CD4-positive, alpha-beta T cell treated with Interleukin-12 subunit alpha and Interleukin-12 subunit beta, for 1 hour (primary cell): ENCODE measurements at places on chromosomes 5 and 9.
A peak's percentile ranks its signal among the peaks of the same experiment; 100 is the strongest.

GRCh38 chr5:81207009-81207408 is 26.1 kb upstream of the CKMT2 start:
- DNase-seq = no peak

GRCh38 chr9:76810377-76810957 is 46.2 kb downstream of the PCA3 start:
- DNase-seq = no peak

GRCh38 chr9:85425153-85425611 is 316.6 kb downstream of the AGTPBP1 start:
- DNase-seq = peak; percentile 6

GRCh38 chr5:147734894-147735293 is 47.6 kb downstream of the JAKMIP2 start:
- DNase-seq = no peak

GRCh38 chr5:173796721-173797495 is 91.2 kb upstream of the CPEB4 start:
- no peak for DNase-seq

DNA sequence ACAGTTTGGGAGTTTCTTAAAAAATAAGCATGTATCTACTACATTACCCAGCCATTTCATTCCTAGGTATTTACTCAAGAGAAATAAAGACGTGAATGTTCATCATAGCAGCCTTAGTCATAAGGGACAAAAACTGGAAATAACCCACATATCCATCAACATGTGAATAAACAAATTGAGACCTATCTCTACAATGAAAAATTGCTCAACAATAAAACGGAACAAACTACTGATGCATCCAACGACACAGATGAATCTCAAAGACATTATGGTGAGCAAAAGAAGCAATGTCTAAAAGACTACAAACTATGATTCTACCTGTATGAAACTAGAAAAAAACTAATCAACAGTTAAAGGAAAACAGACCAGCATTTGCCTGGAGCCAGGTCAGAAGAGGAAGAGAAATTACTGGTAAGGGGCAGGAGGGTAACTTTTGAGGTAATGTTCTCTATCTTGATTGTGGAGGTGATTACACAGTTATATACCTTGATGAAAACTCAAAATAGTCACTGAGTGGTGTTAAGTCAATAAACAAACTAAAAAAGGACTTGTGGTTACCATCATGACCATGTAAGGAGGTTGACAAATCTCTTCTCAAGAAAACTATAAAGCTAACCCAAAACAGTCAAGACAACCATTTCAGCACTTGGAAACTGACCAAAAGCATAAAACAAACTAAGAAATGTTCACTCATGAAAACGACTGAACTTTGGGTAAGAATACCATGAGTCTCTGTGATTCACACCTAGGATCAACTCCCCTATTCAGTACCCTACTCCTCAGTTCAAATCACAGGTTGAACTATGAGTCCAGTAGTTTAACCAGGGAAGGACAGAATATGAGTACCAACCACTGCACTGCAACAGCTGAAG is 10.4 kb downstream of the UIMC1 start:
- DNase-seq = no peak

GRCh38 chr5:170225326-170226128 is 7.3 kb upstream of the C5orf58 start:
- peak; percentile 77 for DNase-seq

GRCh38 chr5:115325296-115325959 is 29.0 kb upstream of the CCDC112 start:
- no peak for DNase-seq

GRCh38 chr5:42791151-42791550 is 20.5 kb downstream of the SELENOP start:
- no peak for DNase-seq

DNA sequence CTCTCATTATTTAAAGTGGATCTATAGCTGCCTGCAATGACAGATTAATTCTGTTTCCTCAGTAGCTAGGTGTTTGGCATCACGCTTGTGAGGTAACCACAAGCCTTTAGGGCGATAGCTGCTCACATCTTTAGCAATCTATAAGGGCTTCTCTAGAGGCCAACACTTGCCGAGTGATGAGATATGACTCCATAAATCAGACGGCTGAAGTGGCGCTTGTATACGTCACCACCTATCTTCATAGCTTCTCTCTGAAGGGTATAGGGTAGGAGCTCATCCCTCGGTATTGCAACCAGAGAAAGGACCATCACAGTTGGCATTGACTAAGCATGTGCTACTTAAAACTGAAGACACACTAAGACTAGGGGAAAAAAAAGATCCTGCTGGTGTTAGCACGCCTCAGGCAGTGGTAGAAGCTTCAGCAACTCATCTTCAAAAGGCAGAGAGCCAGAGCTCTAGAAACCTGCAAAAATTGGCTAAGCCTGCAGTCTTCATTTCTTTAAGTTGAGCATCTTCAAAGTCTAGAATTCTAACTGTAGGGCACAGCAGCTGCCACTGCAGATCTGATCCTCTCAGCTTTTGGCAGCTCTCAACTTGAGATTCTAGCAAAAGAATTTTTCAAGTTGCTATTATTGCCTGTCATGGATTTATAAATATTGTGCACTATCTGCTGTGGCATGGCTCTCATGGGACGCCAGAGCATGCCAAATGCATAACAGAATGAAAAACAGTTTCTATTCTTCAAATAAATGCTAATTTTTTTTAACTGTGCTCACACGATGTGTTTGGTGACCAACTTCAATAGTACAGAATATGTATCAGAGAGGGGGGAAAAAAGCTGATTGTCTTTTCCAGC is 37.5 kb downstream of the PSMB7 start:
- DNase-seq = no peak

DNA sequence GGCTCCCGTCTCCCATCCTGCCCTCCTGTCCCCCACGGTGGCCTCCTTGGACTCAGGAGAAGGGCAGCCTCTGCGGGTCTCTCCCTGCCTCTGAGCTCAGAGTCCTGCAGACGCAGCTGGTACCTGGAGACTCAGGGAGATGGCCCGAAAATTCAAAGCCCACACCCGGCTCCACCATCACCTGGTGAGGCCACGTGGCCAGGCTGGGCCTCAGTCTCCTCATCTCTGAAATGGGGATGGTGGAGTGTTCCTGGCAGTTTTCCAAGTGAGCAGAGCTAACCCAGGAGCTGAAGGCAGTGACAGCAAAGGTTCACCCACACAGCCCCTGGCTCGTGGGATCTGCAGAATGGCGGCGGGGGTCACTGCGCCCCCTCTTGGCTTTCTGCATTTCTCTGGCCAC is 62.1 kb upstream of the RXRA start:
- DNase-seq = no peak

DNA sequence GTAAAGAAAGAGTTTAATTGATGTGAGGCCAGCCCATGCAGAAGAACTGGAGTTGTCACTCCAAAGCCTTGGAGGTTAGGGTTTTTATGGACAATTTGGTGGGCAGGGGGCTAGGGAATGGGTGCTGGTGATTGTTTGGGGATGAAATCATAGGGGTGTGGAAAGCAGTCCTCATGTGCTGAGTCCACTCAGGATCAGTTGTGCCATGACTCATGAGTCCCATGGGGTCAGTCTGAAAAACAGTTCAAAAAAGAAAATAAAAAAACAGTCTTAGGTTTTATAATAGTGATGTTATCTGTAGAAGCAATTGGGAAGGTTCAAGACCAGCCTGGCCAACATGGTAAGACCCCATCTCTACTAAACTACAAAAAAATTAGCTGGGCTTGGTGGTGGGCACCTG is 162.3 kb downstream of the KDM4C start:
- no peak for DNase-seq

- DNase-seq = no peak
Observed at GRCh38 chr9:28542928-28543327, 969.6 kb upstream of the C9orf72 start.

DNA sequence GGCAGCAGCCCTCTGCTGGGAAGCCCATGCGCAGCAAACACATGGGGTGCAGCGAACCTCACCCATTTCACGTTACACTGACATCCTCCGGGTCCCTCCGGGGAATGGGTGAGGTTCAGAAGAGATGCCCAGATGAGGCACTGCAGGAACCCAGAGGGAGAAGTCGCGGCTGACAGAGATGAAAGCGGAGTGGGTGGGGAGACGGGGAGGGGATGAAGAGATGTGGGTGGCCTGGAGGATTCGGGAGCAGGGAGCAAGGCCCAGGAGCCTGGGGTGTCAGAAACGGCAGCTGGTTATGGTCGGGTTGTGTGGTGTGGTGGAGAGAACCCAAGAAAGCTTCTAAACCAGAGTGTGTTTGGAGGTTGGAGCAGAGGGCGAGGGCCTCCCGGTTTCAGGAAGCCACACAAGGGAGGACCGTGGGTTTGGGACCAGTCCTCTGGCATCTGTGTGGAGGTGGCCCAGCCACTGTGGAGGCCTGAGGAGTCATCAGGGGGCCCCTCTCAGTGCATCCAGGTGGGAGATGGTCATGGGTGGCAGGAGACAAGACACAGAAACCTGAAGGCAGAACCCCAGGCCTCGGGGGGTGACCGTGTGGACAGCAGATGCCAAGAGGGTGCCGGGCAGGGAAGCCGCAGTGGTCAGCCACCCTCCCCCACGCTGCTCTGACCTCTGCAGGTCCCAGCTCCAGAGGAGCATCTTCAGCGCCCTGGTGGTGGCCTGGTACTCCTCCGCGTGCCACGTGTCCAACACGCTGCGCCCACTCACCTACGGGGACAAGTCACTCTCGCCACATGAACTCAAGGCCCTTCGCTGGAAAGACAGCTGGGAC is 8.6 kb downstream of the UCK1 start:
- DNase-seq = no peak

DNA sequence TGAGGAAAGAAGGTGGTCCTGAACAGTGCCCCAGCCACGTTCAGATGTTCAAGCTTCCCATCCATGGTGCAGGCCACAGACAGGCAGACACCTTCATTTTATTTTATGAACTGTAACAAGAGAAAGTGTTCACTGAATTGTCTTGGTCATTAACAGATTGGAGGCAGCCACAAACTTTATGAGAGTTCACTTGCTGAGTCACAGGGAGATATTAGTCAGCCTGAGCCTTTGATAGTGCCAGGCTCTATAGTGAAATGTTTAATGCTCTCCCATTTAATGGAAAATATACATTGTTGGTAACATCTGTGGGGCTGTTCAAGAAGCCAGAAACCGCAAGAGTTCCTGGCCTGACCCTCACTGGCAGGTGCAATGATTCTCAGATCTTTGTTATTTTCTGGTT is 237.0 kb downstream of the TENT4A start:
- DNase-seq = no peak

- no peak for DNase-seq
Observed at GRCh38 chr9:93264338-93265125, 80.6 kb downstream of the WNK2 start.

DNA sequence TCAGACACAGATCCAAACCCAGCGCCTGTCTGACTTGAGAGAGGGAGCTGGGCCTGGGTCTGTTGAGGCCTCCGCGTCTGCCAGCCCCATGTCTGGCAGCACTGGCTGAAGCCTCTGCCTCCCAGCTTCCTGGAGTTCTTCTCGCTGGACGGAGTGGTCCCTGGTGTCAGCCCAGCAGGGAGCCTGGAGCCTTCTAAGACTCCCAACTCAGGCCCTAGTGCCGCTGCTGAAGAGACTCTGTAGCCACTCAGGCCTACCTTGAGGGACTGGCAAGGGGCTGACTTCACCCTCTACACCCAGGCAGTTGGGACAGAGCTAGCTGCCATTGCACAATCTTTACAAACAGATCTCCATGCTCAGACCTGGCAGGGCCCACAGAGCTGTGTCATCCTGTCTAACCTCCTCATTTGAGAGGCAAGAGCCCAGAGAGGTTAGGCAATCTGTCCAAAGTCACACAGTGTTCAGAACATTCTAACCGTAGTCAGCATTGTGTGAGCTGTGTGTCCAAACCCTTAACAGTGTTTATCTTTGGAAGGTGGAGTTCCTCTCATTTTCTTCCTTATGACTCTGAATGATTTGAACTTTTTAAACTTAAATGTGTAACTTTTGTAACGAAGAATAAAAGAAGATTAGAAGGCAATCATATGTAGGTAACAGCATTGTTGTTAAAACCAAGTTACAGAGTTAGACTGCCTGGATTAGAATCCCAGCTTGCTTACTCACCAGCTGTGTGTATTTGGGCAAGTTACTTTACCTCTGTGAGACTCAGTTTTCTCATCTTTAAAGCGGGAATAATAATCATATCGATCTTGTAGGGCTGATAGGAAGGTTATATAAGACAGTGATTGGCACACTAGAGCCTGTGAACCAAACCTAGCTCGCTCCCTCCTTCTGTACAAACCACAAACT is 4.6 kb upstream of the DUSP1 start:
- no peak for DNase-seq

DNA sequence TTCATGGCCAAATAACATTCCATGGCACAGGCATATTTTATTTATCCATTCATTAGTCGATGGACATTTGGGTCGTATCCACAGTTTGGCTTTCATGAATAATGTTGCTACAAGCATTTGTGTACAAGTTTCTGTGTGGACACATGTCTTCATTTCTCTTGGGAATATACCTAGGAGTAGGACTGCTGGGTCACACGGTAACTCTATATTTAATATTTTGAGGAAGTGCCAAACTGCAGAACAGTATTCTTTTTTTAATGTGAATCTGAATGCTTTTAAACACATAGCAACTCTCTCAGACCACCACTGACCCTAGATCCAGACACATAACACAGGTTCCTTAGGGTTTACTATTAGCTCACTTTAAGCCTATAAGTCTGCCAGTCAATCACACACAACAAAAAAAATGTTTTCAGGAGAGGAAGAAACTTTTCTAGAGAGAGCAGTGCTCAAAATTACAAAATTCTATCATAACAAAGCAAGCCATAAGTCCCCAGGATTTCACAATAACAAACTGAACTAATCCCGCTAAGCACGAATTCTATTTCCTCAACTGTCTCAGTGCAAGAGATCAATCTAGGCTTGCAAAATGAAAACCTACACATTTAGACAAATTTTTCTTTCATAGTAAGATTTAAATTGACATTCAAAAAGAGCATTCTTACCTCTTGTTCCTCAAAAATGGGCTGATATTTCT is 41.8 kb upstream of the GABBR2 start:
- DNase-seq = no peak

- no peak for DNase-seq
Observed at GRCh38 chr5:92041206-92041605, 658.1 kb upstream of the ARRDC3 start.

DNA sequence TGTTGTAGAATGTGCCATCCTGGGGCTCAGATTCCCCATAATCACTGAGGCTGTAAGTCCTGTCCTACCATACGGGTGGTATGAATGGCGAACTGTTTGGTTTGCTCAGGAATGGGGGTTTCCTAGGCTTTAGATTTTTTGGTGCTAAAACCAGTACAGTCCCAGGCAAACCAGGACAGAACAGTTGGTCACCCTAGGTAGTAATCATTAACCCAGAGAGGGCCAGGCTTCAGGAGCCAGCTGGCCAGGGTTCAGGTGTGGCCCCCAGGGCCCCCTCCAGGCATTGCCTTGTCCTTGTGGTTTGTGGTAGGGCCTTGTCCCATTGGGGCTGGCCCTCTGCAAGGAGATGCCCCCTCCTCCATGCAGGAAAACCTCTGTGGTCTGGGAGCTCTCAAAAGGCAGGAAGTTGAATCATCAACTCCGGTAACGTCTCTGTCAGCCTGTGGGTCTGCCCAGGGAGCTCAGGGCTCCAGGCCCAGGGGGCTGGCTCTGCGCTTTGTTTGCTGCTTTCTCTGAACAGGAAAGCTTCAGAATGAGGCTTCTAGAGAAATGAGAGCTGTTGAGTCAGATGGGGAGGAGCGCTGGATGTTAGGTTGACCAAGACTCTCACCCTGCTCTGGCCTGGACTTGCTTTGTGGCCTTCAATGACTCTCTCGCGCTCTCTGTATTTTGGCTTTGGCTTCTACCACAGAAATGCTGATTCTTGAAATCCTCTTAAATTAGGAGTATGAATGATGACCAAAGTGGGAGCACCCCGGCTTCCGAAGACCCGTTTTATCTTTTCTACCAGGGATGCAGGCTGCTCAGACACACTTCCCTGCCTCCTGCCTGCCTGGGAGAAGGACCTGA is 22.2 kb upstream of the JADE2 start:
- DNase-seq = peak; percentile 57
